Stimulated activated CD4-positive, alpha-beta T cell treated with anti-CD3 and anti-CD28 coated beads, TNF-alpha, amount 100 ng/mL, for 4 hours (primary cell): ENCODE measurements at places on chromosomes 13 and 19.

- no peak for DNase-seq
Observed at GRCh38 chr19:47842941-47843340, 16.1 kb upstream of the TPRX2 start.

DNA sequence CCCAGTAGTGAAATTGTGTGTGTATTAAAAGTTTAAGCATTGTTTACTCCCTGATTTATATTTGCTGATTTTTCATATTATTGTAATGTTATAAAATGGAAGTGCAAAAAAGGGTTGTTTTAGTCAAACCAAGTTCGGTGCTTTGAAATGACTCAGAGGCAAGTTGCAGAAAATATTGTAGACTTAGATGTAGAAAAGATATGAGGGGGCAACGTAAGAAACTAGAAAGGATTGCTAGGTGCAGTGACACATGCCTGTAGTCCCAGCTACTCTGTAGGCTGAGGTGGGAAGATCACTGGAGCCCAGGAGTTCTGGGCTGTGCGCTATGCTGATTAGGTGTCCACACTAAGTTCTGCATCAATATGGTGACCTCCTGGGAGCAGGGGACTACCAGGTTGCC, 16.1 kb upstream of the LPAR6 start:
- DNase-seq = no peak

GRCh38 chr13:94080527-94080926, 399.0 kb downstream of the DCT start:
- no peak for DNase-seq

DNA sequence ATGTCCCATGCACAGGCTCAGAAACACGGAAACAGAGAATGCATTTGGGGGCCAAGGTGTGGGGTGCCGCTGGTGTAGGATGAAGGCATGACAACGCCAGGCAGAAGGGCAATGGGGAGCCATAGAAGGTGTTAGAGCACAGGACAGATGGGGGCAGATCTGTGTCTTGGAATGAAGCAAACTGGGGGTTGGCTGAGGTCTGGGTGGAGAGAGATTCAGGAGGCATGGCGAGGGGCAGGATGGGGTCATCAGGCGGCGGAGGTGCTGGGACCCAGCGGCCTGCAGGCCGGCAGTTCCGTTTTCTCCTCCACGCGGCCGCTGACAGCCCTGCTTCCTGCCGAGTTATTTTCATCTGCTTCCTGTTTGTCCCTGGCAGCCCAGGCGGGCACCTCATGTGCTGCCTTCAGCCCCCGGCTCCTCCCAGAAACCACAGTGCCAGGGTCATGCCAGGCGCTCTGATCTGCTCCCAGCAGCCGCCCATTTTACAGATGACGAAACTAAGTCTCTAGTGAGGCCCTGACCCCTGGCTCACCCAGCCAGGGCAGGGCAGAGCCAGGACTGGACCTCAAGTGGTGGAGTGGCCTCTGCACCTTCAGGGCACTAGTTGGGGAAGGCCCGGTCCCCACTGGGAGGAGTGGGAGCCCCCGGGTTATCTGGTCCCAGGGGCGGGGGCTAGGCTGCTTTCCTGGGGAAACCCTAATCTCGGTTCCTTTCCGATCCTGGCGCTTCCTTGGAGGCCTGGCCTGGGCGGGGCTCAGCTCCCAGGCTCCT, 2.2 kb downstream of the ARHGAP45 start:
- DNase-seq = no peak

GRCh38 chr13:31115616-31116015, 46.1 kb downstream of the HSPH1 start:
- no peak for DNase-seq

DNA sequence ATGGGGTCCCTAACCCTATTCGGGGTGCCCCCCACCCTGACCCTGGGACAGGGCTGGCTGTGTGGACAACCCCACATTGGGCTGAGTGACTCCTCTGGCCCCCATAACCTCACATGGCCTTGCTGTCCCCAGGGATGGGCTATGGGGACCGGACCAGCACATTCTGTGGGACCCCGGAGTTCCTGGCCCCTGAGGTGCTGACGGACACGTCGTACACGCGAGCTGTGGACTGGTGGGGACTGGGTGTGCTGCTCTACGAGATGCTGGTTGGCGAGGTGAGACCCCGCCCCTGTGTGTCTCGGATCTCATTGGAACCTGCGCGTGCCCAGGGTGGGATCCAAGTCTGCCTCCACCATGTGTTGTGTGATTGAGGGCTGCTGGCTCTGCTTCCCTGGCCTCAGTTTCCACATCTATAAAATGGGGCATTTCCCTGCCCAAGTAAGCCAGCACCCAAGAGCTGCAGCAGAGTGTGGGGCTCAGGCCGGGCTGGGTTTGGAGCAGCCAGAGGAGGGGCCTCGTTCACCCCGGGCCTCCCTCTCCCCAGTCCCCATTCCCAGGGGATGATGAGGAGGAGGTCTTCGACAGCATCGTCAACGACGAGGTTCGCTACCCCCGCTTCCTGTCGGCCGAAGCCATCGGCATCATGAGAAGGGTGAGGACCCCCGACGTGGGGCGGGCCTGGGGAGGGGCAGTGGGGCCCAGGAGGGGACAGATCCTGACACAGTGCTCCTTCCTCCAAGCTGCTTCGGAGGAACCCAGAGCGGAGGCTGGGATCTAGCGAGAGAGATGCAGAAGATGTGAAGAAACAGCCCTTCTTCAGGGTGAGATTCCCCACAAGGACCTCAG, 4.9 kb downstream of the PTGER1 start:
- no peak for DNase-seq

DNA sequence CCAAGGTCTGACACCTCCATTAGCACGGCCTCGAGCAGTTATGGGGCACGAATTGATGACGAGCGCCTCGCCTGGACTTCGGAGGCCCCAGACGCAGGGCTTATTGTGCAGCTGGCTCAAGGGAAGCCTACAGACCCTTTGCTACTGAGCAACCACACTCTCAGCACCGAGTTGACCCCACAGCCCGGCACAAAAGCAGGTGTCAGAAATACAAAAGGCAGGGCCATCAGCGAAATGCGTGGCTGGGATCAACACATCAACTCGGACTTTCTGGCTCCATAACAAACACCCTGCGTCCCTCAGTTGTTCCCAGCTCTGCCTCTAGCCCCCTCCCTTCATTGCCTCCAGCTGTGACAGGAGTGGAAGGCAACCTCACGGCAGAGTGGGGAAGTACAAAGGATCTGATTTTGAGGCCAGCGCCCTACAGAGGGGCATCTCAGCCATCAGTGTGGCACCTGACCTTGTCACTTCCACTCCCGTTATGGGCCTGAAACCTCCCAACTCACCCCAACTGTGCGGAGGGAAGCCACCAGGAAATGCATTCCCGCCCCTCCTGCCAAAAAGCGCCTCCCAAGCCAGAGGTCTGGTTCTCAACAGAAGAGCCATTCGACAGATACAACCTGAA, 18.0 kb downstream of the PEPD start:
- no peak for DNase-seq

GRCh38 chr19:17327654-17328516, 6.8 kb downstream of the ANO8 start:
- no peak for DNase-seq

GRCh38 chr19:49679771-49680413, 2.8 kb downstream of the PRMT1 start:
- no peak for DNase-seq

DNA sequence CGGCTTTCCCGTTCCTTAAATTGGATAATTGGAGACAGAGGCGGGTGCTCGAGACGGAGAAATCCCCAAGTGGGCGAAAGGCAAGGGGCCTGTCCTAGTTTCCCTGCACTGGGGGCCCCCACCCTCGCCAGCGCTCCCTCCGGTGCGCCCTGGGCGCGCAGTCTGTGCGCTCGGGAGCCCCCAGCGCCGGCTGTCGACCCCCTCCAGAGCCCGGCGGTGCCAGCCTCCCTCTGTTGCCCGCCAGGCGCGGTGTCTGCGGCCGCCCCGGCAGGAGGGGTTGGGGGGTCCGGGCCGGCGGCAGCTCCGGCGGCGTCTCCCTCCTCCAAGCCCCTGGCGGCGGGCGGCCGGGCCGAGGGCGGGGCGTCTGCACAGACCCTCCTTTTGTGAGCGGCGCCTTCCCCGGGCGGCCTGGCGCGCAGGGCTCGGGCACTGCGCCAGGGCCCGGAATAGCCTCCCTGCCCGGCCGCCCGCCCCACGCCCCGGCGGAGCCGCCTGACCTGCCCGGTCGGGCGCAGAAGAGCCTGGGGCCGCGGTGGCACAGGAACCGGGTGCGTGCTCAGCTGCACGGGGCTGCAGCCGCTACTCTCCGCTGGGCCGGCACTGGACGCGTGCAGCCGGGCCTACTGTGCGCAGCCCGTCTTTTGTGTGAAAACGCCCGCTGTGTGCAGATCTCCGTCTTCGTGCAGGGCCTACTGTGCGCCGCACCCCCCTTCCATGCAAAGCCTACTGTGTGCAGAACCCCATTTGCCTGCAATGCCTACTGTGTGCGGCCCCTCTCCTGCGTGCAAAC, 13.2 kb downstream of the GADD45B start:
- DNase-seq = no peak

GRCh38 chr13:93721483-93721882, 494.9 kb downstream of the GPC6 start:
- DNase-seq = no peak

- no peak for DNase-seq
Observed at GRCh38 chr19:11674067-11674492, 64.7 kb downstream of the ZNF823 start.
